ENCODE measurements at places on chromosomes 3 and 15.
A peak's percentile ranks its signal among the peaks of the same experiment; 100 is the strongest.

DNA sequence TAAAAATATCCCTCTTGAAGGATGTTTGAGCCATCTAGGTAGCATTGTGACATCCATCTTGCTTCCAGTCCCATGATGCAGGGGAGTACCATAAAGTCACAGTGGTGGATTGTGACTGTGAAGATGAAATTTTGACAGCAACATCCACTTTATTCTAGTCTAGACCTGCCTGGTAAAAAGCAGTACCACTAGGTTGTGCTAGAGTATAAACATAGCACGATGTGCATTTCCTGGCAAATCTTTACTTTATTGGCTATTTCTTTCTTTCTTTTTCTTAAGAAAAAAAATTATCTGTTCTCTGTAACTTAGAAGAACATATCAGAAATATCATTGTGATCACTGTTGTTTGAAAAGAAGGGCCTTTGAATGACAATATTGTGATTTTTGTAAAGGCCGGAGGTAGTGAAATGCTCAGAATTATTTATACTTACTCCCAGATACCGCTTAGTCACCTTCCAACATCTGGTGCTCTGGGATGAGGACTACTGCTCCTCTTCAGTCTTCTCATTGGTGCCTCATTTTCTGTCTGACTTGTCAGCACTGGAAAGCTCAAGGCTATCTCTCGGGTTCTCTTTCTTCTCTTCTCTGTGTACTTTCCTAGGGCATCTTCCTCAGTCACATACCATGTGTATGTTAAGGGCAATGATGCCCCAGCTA is 35.6 kb downstream of the AGBL1 start:
- no peaks in the 10 kb centered on the region for H3K4me1 ChIP-seq
- H3K27ac ChIP-seq, result no peak overlapping the region
- DNase-seq, result no peak
- H3K27me3 ChIP-seq, result no peaks in the 10 kb centered on the region
- H3K36me3 ChIP-seq, result no peaks in the 10 kb centered on the region

- H3K27ac ChIP-seq, result peak overlapping the region; percentile 61
- H3K27me3 ChIP-seq, result no peaks in the 10 kb centered on the region
- DNase-seq, result no peak
- H3K4me1 ChIP-seq, result peaks cover 33% of the 10 kb centered on the region
- no peak overlapping the region for H3K4me3 ChIP-seq
These were observed 84.2 kb downstream of the FOXP1 start for GRCh38 chr3:71499227-71499876.

DNA sequence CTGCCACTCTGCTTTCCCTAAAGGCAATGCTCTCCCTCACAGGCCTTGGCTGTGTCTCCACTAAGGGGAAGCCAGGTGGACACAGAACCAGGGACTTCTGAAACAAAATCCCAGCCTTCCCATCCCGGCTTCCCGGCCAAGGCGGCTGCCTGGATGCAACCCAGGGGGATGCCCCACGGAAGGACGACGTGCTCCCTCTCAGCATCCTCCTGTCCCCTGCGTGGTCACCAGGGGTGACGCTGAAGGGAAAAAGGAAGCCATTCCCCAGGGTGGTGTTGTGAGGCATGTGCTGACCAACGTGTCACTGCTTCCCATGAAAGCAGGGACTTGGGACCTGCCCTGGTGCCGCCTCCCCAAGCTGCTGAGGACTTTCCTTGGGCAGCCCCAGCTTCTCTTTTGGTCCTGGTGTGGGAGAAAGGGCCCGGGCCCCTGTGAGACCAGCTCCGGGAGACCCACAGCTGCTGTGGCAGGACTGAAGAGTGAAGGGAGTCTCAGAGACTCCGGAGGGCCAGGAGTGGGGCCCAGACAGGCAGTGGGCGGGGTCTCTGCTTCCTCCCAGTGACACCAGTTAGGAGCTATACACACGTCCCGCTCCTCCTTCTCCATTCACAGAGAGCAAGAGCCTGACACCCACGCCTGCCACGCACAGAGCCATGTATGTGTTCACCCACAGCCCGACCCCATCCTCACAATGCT is 139.2 kb downstream of the NUP210 start:
- H3K27me3 ChIP-seq, result peaks cover 12% of the 10 kb centered on the region
- no peak overlapping the region for H3K4me3 ChIP-seq
- no peak for DNase-seq

- H3K4me1 ChIP-seq, result peaks cover 99% of the 10 kb centered on the region
- H3K27ac ChIP-seq, result peak overlapping the region; percentile 69
- no peak overlapping the region for H3K4me3 ChIP-seq
- no peak for DNase-seq
These were observed 32.5 kb downstream of the BOC start for GRCh38 chr3:113243846-113244245.

GRCh38 chr3:125125821-125126245 is 70.0 kb upstream of the HEG1 start:
- no peak overlapping the region for H3K4me3 ChIP-seq
- no peaks in the 10 kb centered on the region for H3K36me3 ChIP-seq
- no peaks in the 10 kb centered on the region for H3K27me3 ChIP-seq
- no peak overlapping the region for H3K27ac ChIP-seq
- peaks cover 34% of the 10 kb centered on the region for H3K4me1 ChIP-seq
- no peak for DNase-seq

- H3K4me3 ChIP-seq, result no peak overlapping the region
- DNase-seq, result no peak
- no peaks in the 10 kb centered on the region for H3K36me3 ChIP-seq
- H3K27ac ChIP-seq, result no peak overlapping the region
- peaks cover 14% of the 10 kb centered on the region for H3K27me3 ChIP-seq
- H3K4me1 ChIP-seq, result peaks cover 16% of the 10 kb centered on the region
These were observed 1.8 kb downstream of the CAMKV start for GRCh38 chr3:49867871-49868321.

GRCh38 chr15:40343512-40343911 is 2.8 kb upstream of the CCDC9B start:
- peaks cover 63% of the 10 kb centered on the region for H3K4me1 ChIP-seq
- DNase-seq, result no peak
- no peaks in the 10 kb centered on the region for H3K36me3 ChIP-seq
- no peak overlapping the region for H3K4me3 ChIP-seq
- peak overlapping the region; percentile 96 for H3K27ac ChIP-seq

GRCh38 chr15:101481381-101481705 is 8.2 kb downstream of the PCSK6 start:
- H3K4me3 ChIP-seq, result no peak overlapping the region
- H3K36me3 ChIP-seq, result no peaks in the 10 kb centered on the region
- no peak overlapping the region for H3K27ac ChIP-seq
- DNase-seq, result no peak
- H3K27me3 ChIP-seq, result peaks cover 4% of the 10 kb centered on the region
- H3K4me1 ChIP-seq, result peaks cover 15% of the 10 kb centered on the region

DNA sequence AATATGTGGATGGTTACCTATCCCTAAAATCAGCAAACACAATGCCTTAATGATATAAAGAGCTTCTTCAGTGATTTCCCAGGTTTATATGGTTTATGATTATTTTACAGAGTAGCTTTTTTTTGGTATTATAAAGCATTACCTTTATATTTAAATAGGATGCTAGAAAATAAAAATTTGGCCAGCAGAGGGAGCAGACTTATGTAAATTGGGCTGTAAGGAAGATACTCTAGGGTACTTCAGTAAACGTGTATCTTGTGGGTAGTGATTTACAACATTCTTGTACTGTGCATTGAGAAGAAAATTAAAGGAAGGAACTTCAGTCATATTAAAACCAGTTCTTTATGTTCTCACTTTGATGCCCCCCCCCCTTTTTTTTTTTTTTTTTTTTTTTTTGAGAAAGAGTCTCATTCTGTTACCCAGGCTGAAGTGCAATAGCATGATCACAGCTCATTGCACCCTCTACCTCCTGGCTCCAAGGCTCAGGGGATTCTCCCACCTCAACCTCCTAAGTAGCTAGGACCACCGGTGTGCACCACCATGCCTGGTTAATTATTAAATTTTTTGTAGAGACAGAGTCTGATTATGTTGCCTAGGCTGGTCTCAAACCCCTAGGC is 167.9 kb downstream of the BBX start:
- H3K27ac ChIP-seq, result no peak overlapping the region
- H3K4me1 ChIP-seq, result no peaks in the 10 kb centered on the region
- H3K27me3 ChIP-seq, result no peaks in the 10 kb centered on the region
- no peak overlapping the region for H3K4me3 ChIP-seq
- no peaks in the 10 kb centered on the region for H3K36me3 ChIP-seq
- DNase-seq, result no peak

- peaks cover 24% of the 10 kb centered on the region for H3K36me3 ChIP-seq
- no peak for DNase-seq
- no peaks in the 10 kb centered on the region for H3K27me3 ChIP-seq
- no peak overlapping the region for H3K4me3 ChIP-seq
- H3K4me1 ChIP-seq, result peaks cover 38% of the 10 kb centered on the region
These were observed 35.1 kb downstream of the HMG20A start for GRCh38 chr15:77455696-77456321.

- no peak overlapping the region for H3K27ac ChIP-seq
- H3K36me3 ChIP-seq, result peaks cover 29% of the 10 kb centered on the region
- H3K4me3 ChIP-seq, result no peak overlapping the region
- H3K4me1 ChIP-seq, result peaks cover 55% of the 10 kb centered on the region
These were observed 22.3 kb downstream of the GNB4 start for GRCh38 chr3:179428876-179429548.

DNA sequence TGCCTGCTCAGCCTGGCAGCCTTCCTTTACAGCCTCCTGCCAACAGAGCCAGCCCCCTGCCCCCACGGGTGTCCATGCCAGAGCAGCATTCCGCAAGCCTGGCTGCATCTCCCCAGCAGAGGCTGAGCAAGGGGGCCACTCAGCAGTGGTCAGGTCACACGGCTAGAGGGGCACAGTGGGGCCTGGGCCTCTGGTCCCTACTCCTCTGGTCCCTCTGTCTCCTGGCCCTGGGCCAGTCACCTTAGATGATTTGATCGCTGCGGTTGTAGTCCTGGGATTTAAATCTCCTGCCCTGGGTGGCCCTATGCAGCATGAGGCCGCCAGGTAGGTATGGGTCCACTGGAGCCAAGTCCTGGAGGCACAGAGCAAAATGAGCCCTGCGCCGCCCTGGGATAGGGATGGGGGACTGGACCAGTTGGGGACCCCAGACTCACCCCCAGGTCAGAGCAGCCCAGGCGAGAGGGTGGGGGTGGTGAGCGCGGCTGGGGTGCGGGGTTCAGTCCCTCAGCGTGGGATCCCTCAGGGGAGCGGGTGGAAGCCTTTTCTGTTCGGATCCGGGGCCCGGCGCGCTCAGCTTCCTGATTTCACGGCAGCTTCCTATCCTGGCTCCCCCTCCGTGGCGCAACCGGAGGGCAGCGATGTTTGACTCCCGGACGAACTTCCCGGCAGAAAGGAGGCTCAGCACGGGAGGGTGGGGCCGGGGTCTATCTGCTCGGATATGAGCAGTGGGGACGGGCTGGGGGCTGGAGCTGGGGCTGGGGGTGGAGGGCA is at the start of gene ZBTB47:
Gene ZBTB47 (plus strand): TSS at position 138 of the 771 bp plus-strand sequence. CDS start 4,659 bp downstream, outside the sequence.
- no peak for DNase-seq
- H3K4me1 ChIP-seq, result peaks cover 71% of the 10 kb centered on the region
- peak within 1 kb of the TSS; percentile 91 for H3K27ac ChIP-seq
- H3K36me3 ChIP-seq, result peaks cover 10% of the 10 kb centered on the region
- no peaks in the 10 kb centered on the region for H3K27me3 ChIP-seq

GRCh38 chr3:128360705-128361271 is 105.9 kb downstream of the DNAJB8 start:
- H3K27me3 ChIP-seq, result no peaks in the 10 kb centered on the region
- H3K4me1 ChIP-seq, result no peaks in the 10 kb centered on the region
- DNase-seq, result no peak
- H3K27ac ChIP-seq, result no peak overlapping the region
